Immature natural killer cell (primary cell): ENCODE measurements at places on chromosomes 16 and 17.

GRCh38 chr16:46649588-46650253 lies 28.5 kb upstream of the SHCBP1 start:
- no peak for DNase-seq

DNA sequence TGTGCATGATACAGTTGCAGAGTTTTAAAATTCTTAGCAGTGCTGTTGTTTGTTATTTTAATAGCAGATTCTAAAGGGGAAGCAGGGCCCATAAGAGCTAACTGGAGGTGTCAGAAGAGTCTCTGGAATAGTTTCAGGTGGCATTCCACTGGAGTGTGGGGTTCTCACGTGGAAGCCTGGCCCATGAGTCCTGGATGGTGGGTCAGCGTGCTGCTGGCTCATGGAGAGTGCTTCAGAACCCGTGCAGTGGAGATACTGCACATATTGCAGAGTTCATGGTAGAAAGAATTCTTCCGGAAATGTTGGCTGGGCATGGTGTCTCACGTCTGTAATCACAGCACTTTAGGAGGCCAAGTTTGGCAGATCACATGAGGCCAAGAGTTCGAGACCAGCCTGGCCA lies 43.9 kb downstream of the B9D1 start:
- no peak for DNase-seq

DNA sequence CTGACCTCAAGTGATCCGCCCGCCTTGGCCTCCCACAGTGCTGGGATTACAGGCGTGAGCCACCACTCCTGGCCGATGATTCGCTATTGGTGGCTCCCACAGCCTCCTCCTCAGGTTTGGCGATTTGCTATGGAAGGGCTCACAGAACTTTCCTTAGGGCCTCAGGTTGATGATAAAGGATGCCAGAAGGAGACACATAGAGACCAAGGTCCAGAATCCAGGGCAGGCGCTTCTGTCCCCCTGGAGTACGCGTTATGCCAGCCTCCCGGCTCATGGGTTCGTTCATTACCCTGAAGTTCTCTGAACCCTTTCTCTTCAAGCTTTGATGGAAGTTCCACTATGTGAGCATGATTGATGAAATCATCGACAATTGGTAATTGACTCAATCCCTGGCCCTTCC lies 19.9 kb downstream of the LGALS3BP start:
- no peak for DNase-seq

DNA sequence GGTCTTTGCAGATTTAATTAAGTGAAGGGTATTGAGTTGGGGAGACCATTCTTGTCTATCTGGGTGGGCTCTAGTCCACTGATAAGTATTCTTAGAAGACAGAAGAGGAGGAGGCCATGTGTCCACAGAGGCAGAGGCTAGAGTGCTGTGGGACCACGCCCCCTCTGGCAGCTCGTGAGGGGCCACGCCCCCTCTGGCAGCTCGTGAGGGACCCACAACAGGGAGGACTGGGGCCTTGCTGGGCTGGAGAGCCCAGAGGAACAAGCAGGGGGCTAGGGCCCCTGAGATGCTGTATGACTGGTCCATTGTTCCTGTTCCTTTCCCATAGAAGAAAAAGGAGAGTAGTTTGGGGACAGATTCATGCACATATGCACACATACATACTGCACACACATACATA lies 106.8 kb downstream of the METRNL start:
- no peak for DNase-seq

DNA sequence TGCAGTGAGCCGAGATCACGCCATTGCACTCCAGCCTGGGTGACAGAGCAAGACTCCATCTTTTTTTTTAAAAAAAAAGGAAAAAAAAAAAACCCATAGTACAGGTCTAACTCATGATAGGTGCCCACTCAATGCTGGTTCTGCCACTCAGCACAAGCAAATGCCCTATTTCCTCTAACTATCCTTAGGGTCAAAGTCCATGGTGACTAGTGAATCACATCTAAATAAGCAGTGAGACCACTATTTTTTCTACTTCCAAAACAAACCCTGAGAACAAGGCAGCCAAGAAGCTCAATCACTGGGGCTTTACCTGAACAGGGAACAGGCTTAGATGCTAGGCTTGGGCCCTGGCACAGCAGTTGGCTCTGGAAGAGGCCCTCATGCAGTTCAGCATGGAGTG lies 3.4 kb downstream of the BLTP2 start:
- no peak for DNase-seq

DNA sequence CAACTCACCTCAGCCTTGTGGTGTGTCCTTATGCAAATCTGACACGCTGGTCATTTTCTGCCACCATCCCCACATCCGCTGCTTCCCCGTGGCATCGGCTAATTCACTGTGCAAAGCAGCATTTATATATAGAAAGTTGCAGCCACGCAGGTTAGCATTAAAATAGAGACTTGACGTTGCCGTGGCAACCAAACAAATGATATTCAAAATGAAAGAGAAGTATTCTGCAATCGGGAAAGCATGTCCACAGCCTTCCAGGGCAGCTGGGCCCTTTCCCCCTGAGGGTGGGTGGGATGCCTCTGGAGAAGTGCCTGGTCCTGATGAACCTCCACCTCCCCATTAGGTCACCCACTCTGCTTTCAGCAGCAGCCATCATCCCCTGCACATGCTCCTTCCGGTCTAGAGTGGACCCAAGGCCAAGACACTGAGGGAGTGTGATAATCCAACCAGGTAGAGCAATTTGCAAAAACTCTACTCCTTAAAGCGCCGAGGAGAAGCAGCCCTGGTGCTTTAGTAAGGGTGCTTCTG lies 138.7 kb downstream of the GAS7 start:
- DNase-seq: peak; percentile 69

GRCh38 chr16:79998143-79998542 lies 397.6 kb upstream of the MAF start:
- DNase-seq: no peak

DNA sequence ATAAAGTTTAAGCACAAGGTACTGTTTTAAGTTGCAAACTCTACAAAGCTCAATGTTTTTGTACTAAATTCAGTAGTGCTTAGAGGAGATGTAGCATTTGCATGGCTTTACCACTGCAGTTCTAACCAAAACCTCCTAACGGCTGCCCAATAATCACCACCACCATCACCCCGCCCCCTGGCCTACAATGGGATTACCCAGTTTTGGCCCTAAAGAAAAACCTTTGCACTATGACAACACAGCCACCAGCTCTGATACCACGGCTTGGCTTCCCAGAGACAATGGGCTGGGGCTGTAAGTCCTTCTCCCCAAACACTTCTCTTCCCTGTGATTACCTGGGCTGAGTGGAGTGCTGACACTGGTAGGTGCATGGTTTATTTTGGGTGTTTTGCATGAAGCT lies 58.4 kb upstream of the MTMR4 start:
- DNase-seq: no peak

- no peak for DNase-seq
These were observed 41.7 kb downstream of the EFCAB5 start for GRCh38 chr17:29982991-29983653.

DNA sequence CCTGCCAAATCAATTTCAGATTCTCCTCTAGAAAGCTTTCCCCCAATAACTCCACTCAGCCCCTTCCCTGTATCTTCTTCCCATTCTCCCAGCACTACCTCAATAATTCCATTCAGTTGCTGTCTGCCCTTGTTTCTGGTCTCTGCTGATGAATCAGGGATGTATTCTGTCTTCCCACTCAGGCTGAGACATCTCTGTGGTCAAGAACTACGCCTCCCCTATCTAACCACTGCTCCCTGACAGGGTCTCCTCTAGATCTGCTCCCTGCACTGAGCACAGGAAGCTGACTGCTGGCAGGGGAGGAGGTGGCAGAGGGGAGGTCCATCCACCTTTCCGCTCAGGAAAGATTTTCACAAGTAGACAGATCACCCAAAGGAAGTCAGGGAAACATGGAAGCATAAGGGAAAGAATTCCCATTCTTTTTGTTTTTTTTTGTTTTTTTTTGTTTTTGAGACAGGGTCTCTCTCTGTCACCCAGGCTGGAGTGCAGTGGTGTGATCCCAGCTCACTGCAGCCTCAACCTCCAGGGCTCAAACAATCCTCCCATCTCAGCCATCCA lies 16.9 kb upstream of the SP2 start:
- no peak for DNase-seq

- no peak for DNase-seq
These were observed 12.7 kb downstream of the COX4I1 start for GRCh38 chr16:85812031-85812807.

- DNase-seq: no peak
These were observed 20.7 kb downstream of the BANP start for GRCh38 chr16:87971933-87972332.

DNA sequence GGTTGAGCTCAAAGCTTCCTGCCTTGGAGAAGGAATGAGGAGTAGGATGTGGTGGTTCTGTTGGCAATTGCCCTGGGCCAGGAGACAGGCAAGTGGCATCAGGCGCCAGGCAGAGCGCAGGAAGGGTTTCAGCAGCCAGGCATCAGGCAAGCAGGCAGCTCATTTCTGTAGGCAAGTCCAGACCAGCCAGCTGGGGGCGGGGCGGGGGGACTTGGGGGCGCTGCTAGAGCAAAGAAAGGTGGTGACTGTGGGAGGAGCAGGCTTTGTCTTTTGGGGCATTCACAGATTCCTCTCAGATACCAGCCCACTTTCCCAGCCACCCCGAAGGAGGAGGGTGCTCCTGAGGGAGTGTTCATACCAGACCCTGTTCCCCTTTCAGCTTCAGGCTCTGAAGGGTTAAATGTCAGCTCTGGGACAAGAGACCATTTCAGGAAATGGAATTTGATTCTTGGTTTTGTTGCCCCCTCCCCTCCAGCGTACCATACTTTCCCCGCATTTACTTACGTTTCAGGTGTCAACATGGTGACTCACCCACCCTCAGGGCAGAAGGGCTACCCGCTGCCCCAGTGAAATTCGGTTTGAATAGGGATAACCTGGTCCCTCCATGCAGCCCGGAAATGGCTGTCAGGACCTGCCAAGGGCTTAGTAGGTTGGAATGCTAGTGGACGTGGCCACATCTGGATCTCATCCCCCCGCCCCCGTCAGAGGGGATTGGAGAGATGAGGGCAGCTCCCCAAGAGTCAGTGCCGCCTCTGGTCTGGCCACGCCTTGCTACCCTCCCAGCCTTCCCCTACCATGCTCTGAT lies 13.2 kb downstream of the NGFR start:
- DNase-seq: no peak

- DNase-seq: no peak
These were observed 176.9 kb upstream of the FAM20A start for GRCh38 chr17:68777856-68778694.

GRCh38 chr17:69064476-69064875 lies 3.7 kb upstream of the ABCA9 start:
- DNase-seq: no peak

DNA sequence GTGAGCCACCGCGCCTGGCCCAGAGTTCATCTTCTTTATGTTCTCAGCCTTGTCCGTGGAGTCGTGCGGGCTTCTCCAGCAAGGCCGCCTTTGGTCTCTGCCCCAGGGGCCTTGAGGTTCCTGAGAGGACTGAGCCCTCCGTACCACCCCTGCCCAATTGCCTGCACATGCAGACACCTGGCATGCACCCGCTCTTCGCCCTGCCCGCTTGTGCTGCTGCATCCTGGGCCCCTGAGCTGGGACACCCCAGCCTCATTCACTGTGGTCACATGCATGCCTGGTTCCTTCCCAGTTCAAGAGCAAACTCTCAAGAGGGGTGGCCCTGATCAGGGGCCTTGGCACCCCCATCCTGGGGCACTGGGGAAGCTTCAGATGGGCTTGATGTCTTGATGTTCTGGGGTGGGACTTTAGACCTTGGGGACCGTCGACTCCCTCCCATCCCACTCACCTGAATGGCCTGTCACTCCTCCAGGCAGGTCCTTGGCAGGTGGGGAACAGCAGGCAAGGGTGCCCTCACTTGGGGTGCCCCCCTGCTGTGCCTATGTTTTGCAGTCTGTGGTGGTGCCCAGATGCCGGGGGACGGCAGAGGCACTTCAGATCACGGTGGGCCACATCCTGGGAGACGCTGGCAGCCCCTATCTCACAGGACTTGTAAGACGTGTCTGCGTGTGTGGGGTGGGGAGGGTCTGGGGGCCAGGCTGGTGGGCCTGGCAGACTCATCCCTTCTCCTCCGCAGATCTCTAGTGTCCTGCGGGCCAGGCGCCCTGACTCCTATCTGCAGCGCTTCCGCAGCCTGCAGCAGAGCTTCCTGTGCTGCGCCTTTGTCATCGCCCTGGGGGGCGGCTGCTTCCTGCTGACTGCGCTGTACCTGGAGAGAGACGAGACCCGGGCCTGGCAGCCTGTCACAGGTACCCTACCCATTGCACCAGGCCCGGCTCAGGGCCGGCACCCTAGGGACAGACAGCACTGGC lies 12.7 kb upstream of the SPNS2 start:
- peak; percentile 27 for DNase-seq

DNA sequence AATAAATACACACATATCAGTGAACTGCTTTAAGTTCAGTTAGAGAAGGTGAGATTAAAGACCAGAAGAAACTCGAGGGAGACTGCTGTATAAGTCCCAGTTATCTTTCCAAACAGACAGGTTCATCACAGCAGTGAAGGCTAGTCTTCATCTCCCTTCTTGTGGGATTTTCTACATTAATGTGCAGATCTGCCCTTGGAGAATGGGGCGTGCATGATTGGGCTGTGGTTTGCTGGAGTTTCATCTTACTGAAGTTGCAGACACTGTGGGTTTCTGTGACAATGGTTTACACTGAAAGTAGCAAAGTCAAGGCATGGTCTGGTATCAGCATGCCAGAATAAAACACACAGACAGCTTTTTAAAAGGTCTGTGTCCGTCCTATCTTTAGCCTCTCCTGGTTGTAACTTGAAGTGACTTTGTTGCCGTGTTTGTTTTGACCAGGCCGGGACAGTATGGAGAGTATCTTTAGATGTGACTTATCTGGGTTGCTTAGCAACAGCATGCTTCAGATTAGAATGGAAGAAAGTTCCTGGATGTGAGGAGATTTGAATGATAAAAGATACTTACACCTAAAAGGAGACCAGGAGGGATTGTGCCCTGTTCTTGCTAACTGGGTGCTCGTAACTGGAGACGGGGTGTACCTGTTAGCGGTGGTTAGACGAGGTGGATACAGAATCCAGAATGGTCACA lies 16.1 kb downstream of the NAA60 start:
- DNase-seq: no peak

DNA sequence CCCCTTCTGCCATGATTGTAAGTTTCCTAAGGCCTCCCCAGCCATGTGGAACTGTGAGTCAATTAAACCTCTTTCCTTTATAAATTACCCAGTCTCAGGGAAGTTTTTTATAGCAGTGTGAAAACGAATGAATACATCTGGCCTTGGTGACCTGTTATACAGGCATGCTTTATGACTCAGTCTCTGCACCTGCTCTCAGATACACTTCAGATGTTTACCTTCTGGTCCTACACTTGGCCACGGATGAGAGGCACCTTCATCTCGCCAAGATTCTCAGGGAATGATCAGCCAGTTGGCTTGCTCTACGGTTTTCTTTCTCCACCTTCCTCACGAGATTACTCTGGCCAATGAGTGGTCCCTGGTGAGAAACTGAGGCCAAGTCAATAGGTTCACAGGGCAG lies 304.7 kb downstream of the CA10 start:
- DNase-seq: no peak
